ENCODE measurements at places on chromosomes 4 and X.

DNA sequence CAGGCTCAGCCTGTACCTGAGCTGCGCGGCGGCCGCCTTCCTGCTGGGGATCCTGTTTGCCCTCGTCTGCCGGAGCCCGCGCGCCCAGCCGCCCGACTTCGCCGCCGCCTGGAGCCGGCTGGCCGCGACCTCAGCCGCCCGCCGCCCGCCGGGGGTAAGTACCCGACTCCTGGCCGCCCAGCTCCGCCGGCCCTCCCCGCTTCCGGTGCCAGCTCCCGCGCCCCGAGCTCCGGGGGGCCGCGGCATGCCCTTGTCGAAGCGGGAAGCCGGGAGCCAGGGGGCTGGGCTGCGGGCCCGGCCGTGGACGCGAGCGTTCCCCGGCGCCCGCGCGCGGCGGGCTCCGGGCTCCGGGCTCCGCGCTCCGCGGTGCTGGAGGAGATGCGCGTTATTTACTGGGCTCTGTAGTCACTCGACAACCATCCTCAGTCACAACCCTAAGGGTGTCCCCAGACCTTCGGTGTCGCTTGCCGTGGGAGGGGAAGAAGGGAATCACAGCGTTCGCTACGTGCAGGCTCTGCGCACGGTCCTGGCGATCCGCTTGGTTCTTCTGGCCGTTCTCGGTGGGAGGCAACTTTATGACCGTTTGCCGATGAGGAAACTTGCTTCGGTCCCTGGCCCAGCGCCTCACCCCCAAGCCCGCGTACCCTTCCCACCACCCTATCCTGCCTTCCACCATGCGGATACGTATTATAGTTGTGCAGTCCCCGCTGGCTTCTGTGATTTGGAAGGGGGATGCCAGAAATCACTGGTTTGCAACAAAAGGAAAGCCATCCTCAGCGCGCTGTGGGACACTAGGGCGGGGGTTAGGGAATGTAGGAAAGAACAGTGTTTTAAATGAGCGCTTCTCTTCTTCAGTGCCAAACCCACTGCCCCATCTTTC is 944 bp downstream of the SNX25 start:
- DNase-seq, result no peak

DNA sequence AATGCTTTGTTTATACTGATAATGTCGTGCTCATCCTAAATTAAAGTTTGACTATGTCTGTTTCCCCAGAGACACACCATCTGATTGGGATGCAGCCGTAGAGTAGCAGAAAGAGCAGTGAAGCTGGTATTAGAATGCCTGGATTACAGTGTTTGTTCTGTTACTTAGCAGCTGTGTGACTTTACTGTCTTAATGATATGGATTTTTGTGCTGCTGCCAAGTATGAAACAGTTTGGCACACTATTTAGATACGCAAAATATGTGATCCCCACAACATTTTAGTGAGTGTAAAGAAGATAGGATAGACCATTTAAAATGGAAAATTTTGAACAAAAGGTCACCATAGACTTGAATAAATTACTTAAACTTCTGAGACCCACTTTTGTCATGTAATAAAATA is 1.2 kb upstream of the CHIC1 start:
- DNase-seq, result no peak

DNA sequence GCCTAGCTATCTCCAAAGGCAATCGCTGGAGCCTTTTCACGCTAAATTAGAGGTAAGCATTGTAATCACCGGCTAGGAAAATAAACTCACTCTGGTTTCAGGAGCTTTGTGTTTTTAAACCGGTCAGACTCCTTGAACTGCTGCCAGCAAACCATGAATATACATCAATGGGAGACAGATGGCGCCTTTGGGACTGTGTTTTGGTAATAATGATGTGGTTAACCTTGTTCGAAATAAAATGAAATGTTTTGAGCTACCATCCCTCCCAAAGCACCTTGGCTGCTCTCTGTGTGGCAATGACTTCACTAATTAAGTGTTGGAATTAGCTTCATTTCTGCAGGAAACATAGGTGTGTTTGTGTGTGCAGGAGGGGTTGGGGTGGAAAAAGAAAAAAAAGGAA is 65.3 kb downstream of the CLNK start:
- DNase-seq, result no peak

- no peak for DNase-seq
Observed at GRCh38 chrX:57282568-57282967, 3.9 kb upstream of the FAAH2 start.

DNA sequence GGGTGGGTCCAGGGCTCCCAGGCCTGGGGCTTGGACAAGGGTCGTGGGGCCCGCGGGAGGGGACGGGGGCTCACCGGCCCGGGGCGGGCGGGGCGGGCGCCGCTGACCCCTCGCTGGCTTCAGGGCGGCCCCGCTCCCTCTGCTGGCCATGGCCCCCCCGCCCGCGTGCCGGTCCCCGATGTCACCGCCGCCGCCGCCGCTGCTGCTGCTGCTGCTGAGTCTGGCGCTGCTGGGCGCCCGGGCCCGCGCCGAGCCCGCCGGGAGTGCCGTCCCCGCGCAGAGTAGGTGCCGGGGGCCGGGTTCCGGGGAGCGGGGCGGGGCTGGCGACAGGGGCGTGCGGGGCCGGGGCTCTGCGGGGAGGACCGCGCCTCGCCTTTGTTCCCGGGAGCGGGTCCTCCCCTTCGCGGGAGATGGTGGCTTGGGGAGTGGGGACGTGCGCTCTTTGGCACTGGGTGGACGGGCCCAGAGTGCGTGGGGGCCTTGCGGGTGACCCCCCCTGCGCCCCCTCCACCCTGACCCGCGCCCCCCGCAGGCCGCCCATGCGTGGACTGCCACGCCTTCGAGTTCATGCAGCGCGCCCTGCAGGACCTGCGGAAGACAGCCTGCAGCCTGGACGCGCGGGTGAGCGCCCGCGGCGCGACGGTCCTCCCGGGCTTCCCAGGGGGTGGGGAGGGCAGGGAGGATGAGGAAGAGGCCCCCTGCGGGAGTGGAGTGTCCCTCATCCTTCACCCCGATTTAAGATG is 16.8 kb upstream of the NAT8L start:
- DNase-seq, result no peak

DNA sequence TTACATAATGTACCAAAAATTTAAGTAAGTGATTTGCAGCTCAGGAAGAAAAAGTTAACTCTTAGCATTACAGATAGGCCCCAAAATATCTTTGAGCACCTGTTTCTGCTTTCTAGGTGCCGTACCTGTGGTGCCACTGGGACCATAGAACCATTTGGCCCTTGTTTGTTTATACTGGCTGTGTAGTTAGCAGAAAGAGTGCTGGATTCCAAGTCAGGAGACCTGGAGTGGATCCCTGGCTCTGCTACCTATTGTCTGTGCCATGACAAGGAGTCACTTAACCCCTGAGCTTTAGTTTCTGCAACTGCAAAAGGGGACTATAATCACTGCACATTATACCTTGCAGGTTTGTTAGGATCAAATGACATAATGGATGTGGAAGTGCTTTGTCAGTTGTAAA is 137.8 kb upstream of the GPR101 start:
- no peak for DNase-seq

DNA sequence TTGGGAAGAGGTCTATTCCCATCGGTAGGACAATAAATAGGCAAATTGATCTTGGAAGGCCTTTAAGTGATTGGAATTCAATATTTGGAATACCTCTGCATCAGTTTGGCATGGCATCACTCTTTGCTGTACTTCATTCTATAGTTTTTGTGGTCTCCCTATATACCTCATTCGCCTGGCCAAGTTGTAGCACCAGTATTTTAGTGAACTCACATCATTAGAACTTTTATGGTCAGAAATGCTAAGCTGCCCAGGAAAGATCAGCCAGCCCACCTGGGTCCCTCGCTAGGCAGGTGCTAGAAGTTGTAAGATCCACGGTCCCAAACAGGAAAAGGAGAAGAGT is 40.3 kb downstream of the ZCCHC13 start:
- DNase-seq, result no peak

- no peak for DNase-seq
Observed at GRCh38 chr4:124206779-124207605, 505.5 kb downstream of the ANKRD50 start.

DNA sequence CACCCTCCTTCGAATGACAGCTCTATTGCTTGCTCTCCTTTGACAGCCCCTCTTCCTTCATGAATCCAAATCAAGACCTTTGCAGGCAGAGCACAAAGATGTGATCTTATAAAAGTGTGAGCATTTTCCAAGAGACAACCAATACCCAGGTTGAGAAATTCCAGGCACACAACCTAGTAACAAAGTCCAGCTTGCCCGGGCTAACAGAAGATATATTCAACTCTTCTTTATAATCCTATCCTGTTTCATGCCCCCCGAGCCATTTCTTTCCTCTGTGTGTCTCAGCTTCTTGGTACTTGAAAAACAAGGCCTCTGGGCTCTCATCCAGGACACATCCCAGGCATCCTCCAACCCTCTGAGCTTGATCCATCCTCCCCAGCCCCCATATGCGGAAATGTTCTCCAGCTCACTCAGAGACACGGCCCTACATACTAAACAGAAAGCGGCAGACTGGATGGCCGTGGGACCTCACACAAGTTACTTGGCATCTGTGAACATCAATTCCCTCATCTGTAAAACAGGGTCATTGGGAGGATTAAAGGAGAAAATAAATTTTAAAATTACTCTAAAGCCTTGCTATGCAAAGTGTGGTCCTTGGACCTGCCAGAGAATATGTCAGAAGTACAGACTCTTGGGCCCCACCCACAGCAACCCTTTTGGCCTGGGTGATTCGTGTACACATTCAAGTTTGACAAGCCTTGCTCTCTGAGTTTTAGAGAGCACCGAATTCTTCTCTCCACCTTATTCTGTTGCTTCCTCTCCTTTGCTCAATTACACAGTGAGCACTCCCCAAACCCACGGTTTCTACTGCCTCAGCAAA is 627.0 kb downstream of the BCOR start:
- DNase-seq, result no peak

GRCh38 chr4:89055157-89056080 is 1.6 kb downstream of the FAM13A start:
- DNase-seq, result no peak

DNA sequence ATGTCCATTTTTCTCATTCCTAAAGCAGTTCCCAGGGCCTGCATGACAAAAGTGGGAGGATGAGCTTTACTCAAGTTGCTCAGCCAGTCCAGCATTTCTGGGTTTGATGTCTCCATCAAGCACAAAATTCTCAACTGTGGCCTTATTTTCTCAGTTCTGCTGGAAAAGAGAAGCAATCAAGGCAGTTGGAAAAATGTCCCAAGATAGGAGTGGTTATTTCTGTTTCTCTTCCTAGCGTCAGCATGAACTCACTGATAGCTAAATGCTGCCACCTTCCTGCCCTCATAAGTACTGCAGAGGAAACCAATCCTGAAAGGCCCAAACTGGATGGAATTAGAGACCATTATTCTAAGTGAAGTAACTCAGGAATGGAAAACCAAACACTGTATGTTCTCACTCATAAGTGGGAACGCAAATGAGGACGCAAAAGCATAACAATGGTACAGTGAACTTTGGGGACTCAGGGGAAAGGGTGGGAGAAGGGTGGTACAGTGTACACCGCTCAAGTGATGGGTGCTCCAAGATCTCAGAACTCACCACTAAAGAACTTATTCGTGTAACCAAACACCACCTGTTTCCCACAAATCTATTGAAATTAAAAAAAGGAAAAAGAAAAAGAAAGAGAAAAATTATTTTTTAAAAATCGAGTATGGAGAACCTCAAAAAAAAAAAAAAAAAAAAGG is 29.6 kb downstream of the ADH7 start:
- peak; percentile 42 for DNase-seq

DNA sequence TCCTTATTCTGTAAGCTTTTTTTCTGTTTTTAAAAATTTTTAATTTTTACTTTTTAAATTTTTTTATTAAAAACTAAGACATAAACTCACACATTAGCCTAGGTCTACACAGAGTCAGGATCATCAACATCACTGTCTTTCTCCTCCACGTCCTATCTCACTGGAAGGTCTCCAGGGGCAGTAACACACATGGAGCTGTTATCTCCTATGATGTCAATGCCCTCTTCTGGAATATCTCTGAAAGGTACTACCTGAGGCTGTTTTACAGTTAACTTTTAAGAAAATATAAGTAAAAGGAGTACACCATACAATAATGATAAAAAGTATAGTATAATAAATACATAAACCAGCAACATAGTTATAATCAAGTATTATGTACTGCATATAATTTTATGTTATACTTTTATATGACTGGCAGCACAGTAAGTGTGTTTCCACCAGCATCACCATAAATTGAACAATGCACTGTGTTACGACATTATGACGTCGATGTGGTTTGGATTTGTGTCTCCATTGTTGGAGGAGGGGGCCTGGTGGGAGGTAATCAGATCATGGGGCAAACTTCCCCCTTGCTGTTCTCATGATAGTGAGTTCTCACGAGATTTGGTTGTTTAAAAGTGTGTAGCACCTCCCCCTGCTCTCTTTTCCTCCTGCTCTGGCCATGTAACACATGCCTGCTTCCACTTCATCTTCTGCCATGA is 21.3 kb downstream of the IL15 start:
- DNase-seq, result no peak

GRCh38 chr4:74944354-74944793 is 11.5 kb downstream of the PARM1 start:
- DNase-seq, result no peak

DNA sequence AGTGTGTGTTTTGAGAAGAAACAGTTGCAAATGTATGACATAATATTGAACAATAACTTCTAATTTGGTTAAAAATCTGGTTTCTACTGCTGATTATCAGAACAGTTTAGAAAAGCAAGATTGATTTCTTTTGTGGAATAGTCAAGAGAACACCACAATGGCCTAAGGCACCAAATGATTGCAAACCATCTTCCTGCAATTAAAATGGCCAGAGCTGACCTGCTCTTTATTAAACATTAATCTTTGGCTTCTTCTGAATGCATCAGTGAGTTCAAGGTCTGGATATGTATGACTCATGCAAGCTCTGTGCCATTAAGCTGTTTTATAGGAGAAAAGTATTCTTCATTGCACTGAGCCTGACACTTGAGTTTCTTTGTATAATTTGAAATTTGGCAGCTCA is 107.8 kb upstream of the PDHA2 start:
- no peak for DNase-seq

GRCh38 chr4:184815046-184815877 is 10.5 kb downstream of the ACSL1 start:
- DNase-seq, result peak; percentile 69

DNA sequence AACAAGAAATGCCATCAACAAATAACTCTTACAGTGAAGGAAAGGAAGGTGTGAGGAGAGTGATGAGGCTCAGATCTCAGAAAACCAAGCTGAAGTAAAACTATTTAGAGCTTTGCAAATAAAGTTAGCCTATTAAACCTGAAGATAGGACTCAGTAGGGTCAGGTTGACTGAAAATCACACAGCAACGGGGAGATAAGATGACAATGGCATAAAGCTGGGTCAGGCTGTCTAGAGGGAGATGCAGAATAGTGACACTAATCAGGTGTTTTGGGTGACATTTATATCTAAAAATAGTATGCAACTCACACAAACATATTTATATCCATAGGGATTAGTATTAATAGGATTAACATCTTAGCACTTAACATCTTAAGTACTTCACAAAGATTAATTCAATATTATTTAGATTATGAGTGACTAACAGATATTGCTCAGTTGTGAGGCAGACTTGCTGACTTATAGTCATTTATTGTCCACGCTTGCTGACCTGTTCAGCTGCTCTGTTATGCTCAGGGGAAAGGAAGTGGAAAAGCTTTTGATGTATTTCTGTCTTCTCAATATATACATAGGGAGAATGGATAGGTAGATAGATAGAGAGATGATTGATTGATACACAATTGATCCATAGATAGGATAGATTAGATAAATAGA is 130.7 kb upstream of the GUCY1A1 start:
- DNase-seq, result no peak

All from hematopoietic multipotent progenitor cell treated with erythropoietin and hydrocortisone succinate and interleukin-3 and kit ligand, for 17 days (in vitro differentiated cells).